ENCODE measurements at places on chromosomes 6 and 20.

- DNase-seq, result no peak
Observed at GRCh38 chr6:42028234-42029061, 21.9 kb upstream of the TAF8 start.

DNA sequence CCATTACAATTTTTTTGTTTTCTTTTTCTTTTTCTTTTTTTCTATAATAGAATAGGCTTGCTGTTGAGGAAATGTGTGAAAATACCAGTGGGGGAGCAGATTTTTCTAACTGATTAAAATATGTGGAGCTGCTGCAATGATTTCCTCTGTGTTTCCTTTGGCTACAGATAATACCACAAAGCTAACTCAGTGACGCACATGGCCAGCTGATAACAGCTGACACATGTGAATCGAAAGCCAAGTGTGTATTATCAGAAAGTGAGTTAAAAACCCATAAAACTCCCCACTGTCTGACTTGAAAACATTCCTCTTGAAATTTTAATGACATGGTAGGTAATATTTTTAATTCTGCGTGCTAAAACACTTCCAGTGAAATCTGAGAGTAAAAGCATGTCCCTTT is 70.8 kb upstream of the AHI1 start:
- DNase-seq, result peak; percentile 3

DNA sequence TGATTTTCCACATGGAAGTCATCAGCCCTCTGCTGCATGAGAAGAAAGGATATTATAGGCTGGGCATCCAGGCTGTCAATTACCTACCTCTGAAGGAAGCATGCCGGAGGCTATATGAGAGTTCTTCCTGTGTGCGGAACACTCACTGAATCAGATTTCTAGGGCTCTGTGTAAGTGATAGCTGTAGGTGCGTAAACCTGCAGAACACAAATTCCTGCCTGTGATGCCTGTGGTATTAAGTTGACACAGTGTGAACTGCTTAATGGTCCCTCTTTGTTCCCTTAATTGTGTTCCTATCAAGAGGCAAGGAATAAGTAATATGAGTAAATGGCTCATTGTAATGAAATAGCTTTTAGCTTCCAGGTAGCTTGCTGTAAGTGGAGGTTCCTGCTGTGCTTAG is 103.3 kb downstream of the ANKS1A start:
- DNase-seq, result no peak

DNA sequence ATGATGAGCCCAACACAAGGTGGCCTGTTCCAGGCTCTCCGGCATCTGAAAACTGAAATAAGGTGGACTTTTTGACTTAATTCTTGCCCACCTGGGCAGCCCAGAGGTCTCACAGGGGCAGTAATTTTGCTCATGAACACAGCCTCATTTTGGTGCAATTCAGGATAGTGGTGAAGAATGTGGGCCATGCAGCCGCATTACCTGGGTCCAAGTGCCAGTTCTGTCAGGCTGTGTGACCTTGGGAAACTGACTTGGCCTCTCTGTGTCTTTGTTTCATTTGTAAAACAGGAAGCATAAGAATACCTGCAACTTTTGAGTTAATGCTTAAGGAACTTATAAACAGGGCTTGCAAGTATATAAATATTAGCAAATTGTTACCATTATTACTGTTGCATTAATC is 5.6 kb downstream of the PREX1 start:
- no peak for DNase-seq

DNA sequence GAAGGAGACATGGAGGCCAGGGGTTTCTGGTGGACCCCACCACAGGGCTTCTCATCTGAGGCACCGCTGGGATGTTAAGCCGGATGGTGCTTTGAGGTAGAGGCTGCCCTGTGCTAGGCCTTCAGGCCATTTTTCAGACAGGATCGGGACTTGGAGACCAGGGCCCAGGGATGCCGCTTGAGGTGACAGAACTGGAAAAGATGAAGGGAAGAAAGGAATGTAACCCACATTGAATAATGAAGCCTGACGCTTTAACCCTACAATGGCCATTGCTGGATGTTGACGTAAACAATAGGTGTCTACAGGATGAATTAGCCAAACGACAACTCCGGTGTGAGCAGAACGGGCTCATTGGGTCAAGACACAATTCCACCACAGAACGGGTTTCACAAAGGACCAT is 62.5 kb downstream of the CEBPB start:
- no peak for DNase-seq

DNA sequence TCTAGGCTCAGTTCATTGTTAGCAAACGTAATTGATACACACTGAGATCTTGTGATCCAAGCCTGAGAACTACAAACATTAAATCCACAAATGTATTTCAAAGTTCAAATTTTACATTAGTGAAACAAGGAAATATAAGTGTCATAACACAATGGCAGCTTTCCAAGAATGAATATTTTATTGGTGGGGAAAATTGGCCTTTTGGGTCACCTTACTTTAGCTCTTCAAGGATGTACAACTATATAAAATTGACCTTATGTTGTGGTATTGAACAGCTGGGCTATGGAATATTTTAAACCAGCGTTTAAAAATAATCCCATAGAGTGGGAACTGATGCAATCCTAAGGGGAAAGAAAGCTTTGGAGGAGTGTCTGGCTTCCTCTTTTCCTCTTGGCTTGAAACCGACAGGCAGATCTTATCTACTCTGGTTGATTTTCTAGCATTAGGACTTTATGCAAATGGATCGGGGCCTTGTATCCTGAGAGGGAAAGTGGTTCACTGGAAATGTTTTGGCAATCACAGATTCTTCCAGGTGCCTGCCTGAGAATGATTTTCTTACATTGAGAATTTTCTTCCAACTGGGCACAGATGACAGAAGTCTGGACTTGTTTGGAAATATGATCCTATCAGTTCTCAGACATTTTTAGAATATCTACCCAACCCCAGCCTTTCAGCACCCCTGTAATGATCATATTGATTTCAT is 184.8 kb upstream of the ECI2 start:
- no peak for DNase-seq

DNA sequence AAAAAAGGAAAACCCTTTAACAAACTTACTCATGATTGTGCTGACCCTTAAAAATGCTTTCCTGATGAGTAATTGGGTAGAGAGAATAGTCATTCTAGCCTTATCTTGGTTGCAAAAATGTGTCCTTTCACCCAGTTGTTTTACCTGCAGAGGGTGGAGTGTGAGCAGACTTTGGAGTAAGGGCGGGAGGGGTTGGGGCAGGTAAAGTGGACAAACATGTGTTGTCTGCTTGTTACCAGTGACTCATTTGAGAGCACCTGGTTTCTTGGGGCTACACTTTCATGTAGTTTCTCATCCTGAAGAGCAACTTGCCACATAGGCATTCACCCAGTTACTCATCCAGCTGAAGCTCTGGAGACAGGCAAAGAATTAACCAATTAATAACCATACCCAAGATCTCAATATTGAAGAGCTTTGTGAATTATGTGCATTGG is 121.1 kb downstream of the TNFRSF21 start:
- DNase-seq, result no peak

GRCh38 chr6:130035211-130035610 is 16.8 kb downstream of the L3MBTL3 start:
- no peak for DNase-seq

DNA sequence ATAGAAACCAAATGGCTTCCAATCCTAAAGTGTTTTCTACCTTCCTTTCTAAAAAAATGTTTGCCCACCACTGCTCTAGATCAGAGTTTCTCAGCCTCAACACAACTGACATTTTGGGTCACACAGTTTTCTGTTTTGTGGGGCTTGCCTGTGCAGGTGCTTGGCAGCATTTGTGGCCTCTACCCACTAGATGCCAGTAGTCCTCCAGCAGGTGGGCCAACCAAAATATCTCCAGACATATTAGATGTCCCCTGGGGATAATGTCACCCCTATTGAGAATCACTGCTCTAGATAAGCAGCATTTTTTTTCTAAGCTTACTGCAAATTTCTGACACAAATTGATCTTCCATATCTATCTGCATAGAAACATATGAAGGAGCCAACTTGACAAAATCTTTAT is 26.3 kb upstream of the EPM2A start:
- no peak for DNase-seq

DNA sequence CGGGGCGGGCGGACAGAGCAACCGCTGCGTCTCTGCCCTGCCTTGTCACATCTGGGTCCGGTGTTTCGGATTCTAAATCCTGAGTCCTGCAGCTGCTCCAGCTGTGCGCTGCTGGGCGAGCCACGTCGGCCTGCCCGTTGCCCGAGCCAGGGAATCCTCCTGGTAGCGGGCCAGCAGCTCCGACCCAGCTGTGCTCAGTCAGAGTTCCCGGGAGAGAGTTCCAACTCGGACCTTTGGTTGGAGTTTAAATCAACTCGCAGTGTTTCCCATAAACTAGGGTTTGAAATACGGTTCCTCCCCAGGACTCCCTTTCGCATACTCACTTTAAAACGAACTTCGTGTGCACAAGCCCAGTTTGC is 315 bp upstream of the PDE10A start:
- peak; percentile 38 for DNase-seq

Measured in globus pallidus (tissue), 1 donor.